ENCODE measurements at places on chromosomes 16 and 17.

GRCh38 chr17:48575066-48575582 is 3.0 kb downstream of the HOXB4 start:
- DNase-seq, result no peak

DNA sequence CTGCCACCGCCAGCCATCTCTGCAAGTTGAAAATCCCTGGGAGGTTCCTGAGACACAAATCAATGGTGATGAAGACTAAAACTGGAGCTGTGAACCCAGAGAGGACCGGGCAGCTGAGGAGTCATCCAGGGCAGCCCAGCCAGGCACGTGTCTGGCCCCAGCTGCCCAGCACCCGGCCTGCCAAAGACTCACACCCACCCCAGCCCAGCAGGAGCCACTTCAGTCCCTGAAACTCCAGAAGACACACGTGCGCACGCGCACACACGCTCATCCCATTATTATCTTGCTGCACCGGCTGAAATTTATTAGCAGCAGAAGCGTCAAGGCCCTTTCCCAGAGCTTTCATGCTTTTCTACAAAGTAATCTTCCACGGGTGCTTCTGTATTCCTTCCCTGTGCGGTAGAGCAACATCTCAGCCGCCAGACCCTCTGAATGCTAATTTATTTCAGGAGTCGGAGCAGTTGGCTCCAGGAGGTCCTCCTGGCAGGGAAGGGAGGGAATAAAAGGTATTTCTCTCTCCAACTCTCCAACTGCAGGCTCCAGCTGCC is 59.8 kb upstream of the RBFOX3 start:
- no peak for DNase-seq

- DNase-seq, result peak; percentile 60
Observed at GRCh38 chr17:77691216-77692085, 267.1 kb upstream of the TNRC6C start.

- no peak for DNase-seq
Observed at GRCh38 chr17:7929158-7930023, at the start of gene KCNAB3. TSS of gene KCNAB3 (minus strand) at chr17:7929856. CDS start at chr17:7929435, 421 bp downstream.

- no peak for DNase-seq
Observed at GRCh38 chr16:76661691-76662235, 384.6 kb downstream of the CNTNAP4 start.

DNA sequence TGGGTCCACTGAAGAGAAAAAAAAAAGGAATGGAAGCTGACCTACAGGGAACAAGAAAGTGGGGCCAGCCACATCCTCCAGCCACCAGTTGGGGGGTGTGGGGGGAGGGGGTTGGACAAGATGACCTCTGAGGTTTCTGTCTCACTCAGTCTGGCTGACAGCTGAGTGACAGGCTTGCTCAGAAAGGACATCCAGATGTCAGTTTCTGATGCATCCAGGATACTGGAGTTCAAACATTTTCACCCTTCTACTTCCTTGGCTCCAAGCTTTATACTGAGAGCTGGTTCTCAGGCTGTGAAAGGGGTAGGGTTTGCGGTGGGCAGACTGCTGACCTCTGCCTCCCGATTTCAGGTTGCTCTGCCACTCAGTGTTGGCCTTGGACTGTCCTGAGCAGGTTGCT is 2178.3 kb downstream of the TP53TG3F start:
- peak; percentile 62 for DNase-seq

- no peak for DNase-seq
Observed at GRCh38 chr16:73298562-73298961, 250.6 kb upstream of the ZFHX3 start.

DNA sequence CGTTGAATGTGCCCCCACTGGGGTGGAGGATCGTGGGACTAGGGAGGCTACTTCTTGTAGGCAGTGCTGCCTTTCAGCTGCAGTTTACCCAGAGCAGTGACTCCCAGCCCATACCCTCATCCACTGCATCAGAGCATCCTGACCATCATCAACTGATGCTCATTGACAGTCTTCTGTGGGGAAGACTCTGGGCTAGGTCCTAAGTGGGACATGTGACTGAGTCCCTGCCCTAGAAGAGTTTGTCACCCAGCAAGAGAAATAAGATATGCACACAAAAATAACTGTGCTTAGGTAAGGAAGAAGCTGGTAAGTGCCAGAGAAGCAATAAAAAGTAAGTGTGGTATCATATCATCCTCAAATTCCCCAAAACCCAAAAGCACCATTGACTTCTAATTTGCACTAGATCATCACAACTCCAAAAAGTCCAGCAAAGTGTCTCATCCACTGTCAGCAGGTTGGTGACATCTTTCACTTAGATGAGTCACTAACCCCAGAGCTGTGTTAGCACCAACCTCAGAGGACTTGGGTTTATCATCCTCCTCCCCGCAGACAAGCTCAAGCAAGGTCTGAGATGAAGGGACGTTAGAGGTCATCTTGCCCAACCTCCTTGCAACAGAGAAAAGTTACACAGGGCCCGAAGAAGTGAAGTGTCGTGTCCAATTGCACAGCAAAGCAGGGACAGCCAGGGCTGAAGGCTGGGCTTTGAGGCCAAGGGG is 99.0 kb downstream of the CCDC182 start:
- DNase-seq, result no peak

DNA sequence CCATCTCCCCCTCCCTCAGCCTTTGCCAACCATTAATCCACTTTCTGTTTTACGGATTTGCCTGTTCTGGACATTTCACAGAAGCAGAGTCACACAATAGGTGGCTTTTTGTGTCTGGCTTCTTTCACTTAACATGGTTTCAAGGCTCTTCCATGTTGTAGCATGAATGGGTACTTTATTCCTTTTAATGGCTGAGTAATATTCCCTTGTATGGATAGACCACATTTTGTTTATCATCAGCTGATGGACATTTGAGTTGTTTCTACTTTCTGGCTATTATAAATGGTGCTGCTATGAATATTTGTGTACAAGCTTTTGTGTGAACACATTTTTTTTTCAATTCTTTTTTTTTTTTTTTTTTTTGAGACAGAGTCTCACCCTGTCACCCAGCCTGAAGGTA is 175.6 kb upstream of the RPH3AL start:
- DNase-seq, result no peak

DNA sequence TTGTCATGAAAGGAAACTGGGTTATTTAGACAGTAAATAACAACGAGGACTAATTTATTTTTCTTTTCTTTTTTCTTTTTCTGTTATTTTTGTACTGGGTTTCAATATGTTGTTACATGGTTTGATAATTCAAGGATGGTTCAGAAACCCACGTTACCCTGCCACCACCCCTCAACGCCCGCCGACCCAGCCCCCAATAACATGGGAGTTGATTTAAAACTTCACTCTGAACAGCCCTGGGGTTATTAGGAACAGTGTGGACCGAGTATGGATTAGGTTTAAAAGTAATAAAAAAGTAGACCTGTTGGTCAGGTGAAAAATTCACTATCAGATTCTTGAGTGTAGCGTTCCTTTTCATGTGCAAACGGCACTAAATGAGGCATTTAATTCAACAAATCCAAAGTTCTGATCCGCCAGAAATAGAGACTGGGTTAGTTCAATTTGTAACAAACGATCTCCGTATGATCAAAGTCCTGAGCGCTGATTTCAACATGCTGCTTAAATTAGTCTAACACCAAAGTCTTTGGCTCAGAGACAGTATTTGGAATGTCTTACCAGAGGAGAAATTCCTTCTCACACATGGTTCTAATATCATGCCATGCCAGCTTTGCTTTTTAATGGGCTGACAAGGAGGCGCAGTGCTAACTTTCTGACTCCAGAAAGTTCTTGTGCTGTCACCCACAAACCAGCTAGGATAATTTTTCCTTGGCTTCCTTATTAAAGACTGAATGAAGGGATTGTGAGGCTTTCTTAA is 173.1 kb upstream of the IRX3 start:
- no peak for DNase-seq

DNA sequence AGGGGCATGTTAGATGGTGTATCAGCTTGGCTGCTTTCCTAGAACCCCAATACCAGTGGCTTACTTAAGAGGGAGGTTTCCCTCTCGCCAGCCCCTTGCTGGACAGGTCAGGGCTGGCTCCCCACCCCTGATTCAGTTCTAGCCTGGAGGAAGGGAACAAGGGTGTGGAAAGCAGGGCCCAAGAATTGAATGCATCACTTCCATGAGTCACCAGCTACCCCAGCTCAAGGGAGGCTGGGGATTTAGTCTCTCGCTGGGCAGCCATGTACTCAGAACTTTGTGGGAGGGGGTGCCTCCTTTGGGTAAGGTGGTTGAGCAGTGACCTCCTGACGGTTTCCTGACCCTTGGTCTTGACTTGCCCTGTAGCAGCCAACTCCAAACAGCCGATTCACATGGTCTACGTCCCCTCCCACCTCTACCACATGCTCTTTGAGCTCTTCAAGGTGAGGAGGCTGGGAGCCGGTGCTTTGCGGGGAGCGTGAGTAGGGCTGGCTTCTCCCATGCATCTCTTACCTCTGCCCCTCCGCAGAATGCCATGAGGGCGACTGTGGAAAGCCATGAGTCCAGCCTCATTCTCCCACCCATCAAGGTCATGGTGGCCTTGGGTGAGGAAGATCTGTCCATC is 12.8 kb downstream of the PDK2 start:
- no peak for DNase-seq
